ENCODE measurements at places on chromosomes 6 and 20.
A peak's percentile ranks its signal among the peaks of the same experiment; 100 is the strongest.

- DNase-seq = no peak
Measured at GRCh38 chr6:72424476-72424875, 197.4 kb upstream of the KCNQ5 start.

GRCh38 chr6:7555671-7556070 is 14.2 kb downstream of the DSP start:
- no peak for DNase-seq

DNA sequence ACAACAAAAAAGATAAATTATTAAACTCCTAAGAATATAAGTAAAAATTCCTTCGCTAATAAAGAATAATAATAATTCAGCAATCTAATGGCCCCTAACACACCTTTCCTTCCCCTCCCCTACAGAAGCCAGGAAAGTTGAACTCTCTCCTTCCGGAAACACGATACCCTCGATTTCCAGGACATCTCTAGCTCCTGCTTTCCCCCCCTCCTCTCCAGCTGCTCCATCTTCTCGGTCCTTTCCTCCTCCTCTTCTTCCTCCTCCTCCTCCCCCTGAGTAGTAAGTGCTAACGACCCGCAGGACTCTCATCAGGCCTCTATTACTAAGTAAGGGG is 603 bp downstream of the TASP1 start:
- peak; percentile 71 for DNase-seq

GRCh38 chr20:64144144-64144912 is 19.9 kb upstream of the MYT1 start:
- DNase-seq = no peak

DNA sequence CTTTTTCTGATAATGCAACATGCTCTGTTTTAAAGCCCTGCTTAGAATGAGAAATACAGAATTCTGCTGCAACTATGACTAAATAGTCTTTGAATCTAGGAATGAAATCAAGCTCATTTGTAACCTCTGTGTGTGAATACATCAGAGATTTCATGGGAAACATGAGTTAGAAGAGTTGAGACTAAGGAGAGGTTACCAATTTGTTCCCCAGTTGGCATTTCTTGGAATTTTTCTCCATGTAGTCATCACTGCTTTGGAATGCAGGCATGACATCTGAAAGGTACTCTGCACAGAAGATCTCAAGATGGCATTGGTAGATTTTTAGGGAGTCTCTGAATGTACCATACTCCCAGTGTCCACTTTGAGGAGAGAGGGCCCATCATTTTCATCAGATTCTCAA is 237.2 kb downstream of the TFAP2A start:
- no peak for DNase-seq

- DNase-seq = no peak
Measured at GRCh38 chr20:62941792-62942191, 3.8 kb downstream of the GID8 start.

DNA sequence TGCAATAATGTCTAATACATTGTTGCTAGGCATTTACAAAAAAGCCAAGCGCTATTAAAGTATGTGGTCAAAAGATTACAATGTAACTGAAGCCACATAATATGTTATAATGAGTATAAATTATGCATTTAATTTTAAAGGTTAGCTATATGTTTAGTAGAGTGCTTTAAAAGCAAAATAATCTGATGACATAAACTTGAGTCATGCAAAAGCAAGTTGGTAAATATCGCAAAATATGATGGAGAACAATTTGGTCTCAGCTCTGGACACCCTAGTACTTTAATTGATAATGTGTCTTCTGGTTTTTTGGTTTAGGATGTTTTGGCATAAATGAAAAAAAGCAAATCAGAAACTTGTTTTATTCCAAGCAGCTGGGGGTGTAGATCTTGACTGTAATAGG is 188.6 kb upstream of the RREB1 start:
- DNase-seq = no peak

GRCh38 chr20:4821590-4821989 is 99.9 kb downstream of the PRND start:
- no peak for DNase-seq

Data from NCI-H1417 (cell line).